ENCODE measurements at places on chromosomes 1 and 21.

DNA sequence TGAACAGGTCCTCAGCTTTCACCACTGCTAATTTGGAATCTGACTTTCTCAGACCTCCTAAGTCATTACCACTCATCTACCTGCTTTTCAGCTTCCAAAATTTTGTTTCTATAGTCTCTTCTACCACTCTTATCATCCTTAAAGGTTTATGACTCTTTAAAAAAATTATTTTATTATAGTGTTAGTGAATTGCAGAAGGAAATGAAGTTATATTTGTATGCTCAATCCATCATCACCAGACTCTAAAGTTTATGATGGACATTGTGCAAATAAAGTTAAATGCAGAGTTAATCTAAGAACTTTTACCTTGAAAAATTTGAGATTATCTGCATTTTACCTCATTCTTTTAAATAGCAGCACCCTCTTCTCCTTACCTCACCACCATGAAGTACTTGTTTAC is 14.6 kb downstream of the CDC42BPA start:
- no peak for DNase-seq

- DNase-seq, result no peak
These were observed 278.4 kb downstream of the ZNF326 start for GRCh38 chr1:90273241-90273774.

- peak; percentile 14 for DNase-seq
These were observed 52.9 kb upstream of the SSBP3 start for GRCh38 chr1:54459140-54459539.

DNA sequence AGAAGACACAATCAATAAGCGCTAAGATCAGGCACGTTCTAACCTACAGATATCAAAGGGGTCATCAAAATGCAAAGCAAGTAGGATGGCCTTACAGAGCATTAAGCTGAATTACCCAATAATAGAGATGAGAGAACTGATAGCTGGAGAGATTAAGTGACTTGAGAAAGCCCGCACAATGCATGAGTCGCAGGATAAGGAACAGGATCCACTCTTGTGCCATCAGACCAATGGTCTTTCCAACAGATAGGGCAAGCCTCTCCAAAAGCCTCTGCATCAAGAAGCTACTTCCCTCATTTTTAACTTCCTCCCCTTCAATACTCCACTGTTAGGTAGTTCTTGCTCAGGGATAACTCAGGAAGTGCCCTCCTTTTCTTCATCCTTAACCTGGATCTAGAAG is 2.6 kb downstream of the CHML start:
- DNase-seq, result peak; percentile 33

GRCh38 chr1:1777950-1778662 is at the start of gene NADK:
NADK (minus strand) TSS chr1:1778470; CDS start chr1:1765406, 13,064 bp downstream.
- peak; percentile 61 for DNase-seq

DNA sequence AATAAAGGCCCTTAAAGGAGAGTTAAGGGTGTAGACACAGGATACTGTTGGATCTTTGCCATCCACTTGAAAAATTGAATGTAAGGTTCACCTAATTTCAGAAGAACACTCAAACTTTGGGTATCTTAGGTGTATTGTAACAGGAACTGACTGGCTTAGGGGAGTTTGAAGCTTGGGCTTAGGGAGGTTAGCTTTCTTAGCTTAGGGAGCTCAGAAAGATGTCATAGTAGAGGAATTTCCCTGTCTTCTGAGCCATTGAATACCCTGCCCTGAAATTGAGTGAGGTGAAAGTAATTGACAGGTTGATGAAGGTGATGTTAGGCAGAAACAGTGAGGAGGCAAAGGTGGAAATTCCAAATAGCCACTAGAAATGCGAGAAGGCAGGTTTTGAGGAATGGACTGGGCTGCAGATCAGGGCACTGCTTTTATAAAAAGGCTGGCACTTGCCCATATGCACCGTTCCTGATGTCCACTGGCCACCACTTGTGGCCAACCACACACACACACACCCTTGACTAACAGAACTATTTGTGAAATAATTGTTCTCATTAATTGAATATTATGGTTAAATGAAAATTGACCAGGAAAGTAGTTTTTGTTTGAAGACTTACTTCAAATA is 16.5 kb downstream of the BACH1 start:
- DNase-seq, result no peak

DNA sequence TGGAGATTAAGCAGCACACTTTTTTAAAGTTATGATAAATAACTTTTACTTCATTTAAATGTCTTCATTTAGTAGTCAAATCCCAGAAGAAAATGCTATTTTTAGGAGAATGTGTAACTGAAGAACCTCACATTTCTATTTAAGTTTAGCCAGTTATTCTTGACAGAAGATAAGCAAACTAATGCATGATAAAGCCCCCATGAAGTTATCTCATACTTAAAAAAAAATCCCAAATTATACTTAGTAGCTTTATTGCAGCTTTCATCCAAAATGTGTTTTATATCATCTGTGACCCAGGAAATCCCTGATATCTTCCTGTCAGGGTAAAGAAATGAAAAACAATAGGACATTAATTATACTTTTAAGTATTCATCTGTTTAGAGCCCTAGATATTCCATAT is 124.8 kb upstream of the SYT6 start:
- DNase-seq, result no peak

DNA sequence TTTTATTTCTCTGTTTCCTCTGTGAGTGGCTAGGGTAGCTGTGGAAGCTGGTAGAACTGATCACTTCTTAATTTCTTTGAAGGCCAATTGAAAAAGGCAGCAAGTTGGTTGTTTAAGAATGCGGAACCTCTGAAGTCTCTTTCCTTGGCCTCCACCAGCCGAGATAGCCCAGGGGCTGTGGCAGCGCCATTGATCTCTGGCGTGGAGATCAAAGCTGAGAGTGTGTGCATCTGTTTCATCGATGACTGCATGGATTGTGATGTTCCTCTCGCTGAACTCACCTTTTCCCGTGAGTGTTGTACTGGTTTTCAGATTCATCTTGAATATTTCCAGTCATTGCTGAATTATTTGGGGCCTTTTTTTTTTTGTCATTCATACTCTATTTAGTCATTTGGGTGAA is 97.7 kb downstream of the VPS13D start:
- no peak for DNase-seq

GRCh38 chr1:155128755-155129473 is 1.2 kb downstream of the EFNA1 start:
- no peak for DNase-seq

DNA sequence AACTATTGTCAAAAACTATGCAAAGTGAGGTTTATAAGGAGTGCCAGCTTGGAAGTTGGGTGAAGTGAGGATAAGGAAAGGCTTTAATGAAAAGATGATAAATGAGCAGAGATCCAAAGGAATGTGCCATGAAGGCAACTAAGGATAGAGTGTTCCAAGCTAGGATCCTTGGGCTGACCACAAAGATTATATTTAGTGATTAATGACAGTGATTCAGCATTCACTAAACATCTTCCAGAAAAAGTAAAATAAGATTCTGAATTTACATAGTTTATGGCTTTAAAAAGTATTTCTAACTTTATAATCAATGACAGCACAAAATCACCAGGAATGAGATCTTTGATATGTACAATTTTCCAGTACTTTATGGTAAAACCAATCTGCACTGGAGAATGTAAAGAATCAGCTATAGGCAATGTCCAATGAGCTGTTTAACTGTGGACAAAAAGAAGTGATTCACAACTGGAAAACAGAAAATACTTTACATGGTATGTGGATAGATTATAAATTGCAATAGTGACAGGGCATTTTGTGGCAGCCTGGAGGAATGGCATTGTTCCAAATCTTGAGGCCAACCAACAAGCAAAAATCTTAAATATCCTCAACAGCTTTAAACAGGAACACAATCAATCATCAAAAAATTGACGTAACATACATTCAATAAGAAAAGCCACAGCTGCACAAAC is 91.2 kb upstream of the KCTD3 start:
- no peak for DNase-seq

DNA sequence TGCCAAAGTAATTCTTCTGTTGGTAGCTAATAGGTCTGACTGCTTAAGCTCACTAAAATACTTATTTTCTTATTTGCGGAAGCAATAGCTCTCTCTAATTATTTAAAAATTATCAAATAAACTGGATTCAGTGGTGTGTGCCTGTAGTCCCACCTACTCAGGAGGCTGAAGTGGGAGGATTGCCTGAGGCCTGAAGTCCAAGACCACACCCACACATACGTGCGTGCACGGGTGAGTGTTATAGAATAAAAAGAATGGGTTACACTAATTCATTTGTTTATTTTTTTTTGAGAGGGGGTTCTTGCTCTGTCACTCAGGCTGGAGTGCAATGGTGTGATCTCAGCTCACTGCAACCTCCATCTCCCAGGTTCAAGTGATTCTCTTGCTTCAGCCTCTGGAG is 94.2 kb upstream of the HNRNPU start:
- DNase-seq, result no peak

DNA sequence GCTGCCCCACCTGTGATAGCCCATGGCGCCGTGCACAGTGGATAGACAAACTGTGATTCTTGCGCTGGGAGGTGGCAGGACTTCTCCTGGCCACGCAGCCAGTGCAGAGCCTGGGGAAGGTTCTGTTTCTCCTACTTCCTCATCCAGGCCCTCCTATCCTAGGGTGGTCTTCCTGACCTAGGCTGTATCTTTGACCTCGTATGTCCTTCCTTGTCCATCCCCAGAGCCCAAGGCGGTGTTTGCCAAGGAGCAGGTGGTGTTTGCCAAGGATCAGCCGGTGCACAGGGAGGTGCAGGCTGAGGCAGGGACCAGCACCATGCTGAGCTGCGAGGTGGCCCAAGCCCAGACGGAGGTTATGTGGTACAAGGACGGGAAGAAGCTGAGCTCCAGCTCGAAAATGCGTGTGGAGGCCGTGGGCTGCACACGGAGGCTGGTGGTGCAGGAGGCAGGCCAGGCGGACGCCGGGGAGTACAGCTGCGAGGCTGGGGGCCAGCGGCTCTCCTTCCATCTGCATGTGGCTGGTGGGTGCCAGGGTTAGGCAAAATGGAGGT is 63.9 kb downstream of the OBSCN start:
- DNase-seq, result no peak

DNA sequence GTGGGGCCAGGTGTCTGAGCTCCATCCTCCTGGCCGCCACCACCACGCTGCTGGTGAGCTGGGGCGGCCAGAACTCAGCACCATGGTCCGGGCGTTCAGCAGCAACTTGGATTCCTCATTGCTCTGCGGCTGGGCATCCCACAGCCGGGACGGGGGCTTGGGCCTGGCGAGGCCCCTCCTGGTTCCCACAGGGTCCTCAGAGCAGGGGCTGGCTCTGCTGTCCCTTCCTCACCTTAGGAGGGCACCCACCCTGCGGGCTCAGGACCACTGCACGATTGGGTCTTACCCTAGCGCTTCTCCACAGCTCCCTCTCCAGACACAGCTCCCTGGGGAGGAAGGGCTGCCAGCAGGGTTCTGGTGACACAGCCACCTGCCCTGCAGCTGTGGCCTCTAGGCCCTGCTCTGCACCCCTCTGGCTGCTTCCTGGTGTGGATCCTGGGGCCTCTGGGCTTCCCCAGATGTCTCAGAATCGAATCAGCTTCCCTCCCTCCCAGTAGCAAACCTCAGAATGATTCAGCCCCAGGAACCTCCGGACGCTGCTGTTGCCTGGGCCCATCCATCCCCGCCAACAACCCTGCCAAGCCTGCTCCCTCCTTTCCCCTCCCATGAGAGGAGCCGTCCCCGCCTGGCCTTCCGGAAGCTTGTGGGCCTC is 25.0 kb downstream of the CRYAA start:
- DNase-seq, result peak; percentile 46

- DNase-seq, result no peak
These were observed 3.9 kb downstream of the SEMA6C start for GRCh38 chr1:151142411-151143056.

GRCh38 chr1:205438213-205439158 is 16.6 kb upstream of the LEMD1 start:
- DNase-seq, result peak; percentile 70

DNA sequence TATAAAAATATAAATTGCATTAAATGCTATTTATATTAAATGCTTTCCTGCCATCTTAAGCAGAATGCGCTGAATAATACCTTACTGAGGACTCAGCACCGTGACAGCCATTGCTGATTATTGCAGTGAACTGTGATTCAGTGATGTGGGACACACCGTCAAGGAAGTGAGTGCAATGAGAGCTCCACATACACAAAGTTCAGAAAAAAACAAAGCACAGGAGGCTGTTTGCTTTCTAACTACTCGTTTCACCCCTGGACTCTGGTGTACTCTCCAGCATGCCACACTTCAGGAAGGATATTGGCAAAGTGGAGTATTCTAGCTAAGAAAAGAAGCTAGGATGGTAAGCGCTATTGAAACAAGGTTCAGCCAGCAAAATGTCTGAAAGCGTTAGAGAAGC is 57.4 kb upstream of the CXADR start:
- no peak for DNase-seq

GRCh38 chr1:152104854-152105253 is 10.4 kb downstream of the TCHH start:
- DNase-seq, result no peak

GRCh38 chr21:28751176-28751575 is 241.5 kb downstream of the LTN1 start:
- DNase-seq, result no peak

GRCh38 chr1:1847061-1847850 is 43.6 kb downstream of the GNB1 start:
- no peak for DNase-seq

- no peak for DNase-seq
These were observed 31.1 kb downstream of the CD160 start for GRCh38 chr1:145750426-145750825.

- no peak for DNase-seq
These were observed 856 bp downstream of the LHX9 start for GRCh38 chr1:197917805-197918651.

DNA sequence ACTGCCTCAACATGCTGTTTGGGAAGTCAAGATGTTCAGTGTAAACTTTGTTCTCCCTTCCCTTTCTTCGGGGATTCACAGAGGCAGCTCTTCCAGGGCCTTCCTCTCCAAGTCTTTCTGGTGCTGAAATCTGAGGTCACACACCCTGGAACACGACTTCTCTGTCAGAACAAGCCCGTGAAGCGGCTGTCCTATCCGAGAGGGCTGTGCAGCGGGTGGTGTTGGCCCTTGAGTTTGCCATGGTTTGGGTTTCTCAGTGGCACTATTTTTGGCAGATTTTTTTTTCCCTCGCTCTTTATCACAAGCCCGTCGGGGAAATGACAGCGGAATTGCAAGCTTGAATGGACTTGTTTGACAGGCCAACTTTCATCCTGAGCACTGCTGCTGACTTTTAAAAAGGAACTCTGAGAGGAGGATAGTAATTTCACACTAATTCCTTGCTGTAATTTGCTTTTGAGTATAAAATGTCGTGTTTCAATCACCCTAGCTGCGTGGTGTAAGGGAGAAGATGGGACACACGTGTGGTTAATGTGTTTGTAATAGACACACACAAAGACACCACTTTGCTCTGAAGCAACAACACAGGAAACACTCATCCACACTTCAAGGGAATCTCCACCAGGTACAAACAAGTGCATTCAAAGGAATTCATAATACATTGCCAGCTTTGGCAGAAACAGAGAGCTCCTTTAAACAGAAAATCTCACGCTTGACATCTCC is 60.1 kb upstream of the TARBP1 start:
- no peak for DNase-seq

DNA sequence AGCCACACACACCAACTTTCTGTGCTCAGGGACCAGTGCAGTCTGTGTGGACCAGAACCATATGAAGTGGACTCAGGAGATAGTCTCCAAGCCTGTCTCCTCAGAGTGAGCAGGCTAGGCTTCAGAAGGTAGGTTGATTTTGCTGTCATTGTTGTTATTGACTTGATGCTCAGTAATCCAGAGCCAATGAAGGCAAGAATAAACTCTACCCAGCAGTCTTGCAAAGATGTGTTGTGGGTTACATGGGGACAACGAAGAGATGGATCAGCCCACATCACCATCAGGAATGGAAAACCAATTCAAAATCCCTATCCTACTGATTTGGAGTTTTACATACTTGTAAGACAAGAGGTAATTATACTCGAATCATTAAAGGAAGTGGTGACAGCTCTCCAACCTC is 37.4 kb downstream of the PHC2 start:
- DNase-seq, result no peak
